ENCODE measurements at places on chromosomes 7 and 10. TPM values are rescaled to one million over a fixed set of nuclear protein-coding genes. Genes with fewer than 3 reads are reported as not detected.

ZNF467 gene
- total RNA-seq: 3.3 TPM

ITIH5 gene
- not detected for total RNA-seq

DNA sequence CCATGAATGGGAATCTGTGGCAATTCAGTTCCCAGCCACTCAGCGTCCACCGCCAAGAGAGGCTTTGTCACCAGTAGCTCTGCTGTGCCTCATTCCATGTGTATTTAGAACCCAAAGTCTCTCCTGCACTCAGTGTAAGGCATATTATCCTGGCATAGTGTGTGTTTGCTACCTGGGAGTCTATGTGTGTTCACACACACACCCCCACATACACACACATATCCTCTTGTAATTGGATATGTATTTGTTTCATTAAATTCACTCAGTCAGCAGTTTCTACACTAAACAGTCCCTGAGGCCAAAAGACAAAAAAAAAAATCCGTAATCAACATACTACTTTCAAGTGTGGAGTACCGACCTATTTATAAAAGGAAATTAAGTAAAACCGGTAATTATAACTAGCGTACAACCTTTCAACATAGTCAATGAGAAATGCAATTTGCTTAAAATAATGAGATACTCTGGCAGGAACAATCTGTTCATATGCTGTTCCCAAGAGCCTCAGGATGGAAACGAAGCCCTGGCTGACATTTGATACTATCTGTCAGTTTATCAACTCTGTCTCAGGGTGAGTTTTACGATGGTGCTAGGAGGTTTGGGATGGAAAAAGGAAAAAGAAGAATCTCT lies 425.8 kb upstream of the CELF2 start:
- no peaks in the 10 kb centered on the region for H3K36me3 ChIP-seq
- no peak overlapping the region for H3K27ac ChIP-seq
- H3K27me3 ChIP-seq: peaks cover 40% of the 10 kb centered on the region
- no peak overlapping the region for H3K4me3 ChIP-seq

- peaks cover 60% of the 10 kb centered on the region for H3K27me3 ChIP-seq
- H3K4me1 ChIP-seq: peaks cover 15% of the 10 kb centered on the region
These were observed 21.4 kb upstream of the MLXIPL start for GRCh38 chr7:73645643-73646174.

CADPS2 gene
- total RNA-seq: not detected

- H3K4me3 ChIP-seq: no peak overlapping the region
- no peak for DNase-seq
- peaks cover 15% of the 10 kb centered on the region for H3K27me3 ChIP-seq
- no peak overlapping the region for H3K27ac ChIP-seq
- H3K36me3 ChIP-seq: no peaks in the 10 kb centered on the region
These were observed 51.3 kb upstream of the WIPF3 start for GRCh38 chr7:29754874-29755490.

- peaks cover 44% of the 10 kb centered on the region for H3K27me3 ChIP-seq
- H3K4me3 ChIP-seq: no peak overlapping the region
- peak overlapping the region; percentile 68 for H3K27ac ChIP-seq
- H3K4me1 ChIP-seq: peaks cover 14% of the 10 kb centered on the region
- no peak for DNase-seq
These were observed 276.4 kb downstream of the TCF7L2 start for GRCh38 chr10:113226399-113226798.

- H3K4me1 ChIP-seq: no peaks in the 10 kb centered on the region
- peaks cover 2% of the 10 kb centered on the region for H3K36me3 ChIP-seq
- DNase-seq: no peak
- H3K4me3 ChIP-seq: no peak overlapping the region
- no peaks in the 10 kb centered on the region for H3K27me3 ChIP-seq
These were observed 29.4 kb upstream of the ANLN start for GRCh38 chr7:36360244-36360643.

DNA sequence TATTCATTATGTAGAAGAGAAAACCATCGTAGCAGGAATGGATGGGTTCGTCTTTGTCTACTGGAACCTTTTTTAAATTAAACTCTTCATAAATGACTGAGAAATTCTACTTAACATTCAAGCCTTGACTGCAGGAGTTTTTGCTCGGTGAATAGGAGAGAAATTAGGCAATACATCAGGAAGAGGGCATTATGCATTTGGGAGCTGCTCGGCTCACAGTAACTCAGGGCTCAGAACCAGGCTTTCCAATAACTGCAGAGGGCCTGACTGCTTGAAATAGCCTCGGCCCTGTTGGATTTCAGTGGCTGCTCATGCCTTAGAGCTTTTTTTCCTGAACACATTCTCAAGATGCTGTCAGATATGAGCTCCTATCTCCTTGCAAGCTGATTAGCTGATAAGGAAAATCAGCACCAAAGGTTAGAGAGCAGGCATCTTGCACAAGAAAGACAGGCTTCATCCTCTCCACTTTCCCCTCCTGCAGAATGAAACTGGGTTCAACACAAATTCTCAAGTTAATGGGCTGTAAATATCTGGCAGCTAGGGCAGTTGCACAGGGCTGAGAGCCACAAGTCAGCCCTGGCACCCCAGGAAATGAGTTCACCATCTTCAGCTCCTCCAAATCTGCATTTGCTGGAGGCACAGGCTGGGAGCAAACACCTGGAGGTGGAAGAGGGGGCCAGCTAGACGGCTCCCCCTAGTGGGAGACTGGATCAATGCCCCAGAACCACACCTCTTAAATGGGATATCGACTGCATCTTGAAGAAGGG lies 24.3 kb downstream of the TECTB start:
- H3K36me3 ChIP-seq: no peaks in the 10 kb centered on the region
- DNase-seq: no peak

DNA sequence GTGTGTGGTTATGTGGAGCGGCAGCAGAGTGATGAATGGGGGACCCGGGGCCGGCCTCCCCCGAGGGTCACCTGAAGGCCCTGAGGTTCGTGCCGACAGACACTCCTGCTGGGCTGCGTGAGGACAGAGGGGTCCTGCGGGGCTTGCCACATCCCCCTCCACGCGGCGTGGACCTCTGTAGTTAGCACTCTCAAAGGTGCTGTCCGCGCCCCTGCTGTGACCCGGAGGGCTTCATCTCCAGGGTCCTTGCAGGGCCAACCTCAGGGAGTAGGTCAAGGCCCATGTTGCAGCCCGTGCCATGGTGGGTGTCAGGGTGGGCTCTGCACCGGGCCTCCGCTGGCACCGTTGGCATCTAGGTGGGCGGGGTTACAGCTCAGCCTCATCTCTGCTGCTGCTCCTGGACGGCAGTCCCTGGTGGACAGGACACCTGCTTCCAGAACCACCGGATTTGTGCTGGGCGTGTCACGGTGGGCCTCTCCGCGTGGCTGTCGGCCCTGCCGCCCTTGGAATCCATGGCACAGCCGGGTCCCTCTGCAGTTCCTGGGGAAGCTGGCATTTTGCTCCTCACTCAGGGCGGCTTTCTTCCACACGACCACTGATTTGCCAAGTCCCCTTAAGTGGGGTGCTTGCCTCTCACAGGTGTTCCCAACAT lies 19.8 kb upstream of the GET4 start:
- H3K4me3 ChIP-seq: no peak overlapping the region
- no peaks in the 10 kb centered on the region for H3K27me3 ChIP-seq
- H3K4me1 ChIP-seq: peaks cover 6% of the 10 kb centered on the region
- no peak for DNase-seq

LIPM gene
- total RNA-seq: not detected
